ENCODE measurements at places on chromosomes 6 and 20.

DNA sequence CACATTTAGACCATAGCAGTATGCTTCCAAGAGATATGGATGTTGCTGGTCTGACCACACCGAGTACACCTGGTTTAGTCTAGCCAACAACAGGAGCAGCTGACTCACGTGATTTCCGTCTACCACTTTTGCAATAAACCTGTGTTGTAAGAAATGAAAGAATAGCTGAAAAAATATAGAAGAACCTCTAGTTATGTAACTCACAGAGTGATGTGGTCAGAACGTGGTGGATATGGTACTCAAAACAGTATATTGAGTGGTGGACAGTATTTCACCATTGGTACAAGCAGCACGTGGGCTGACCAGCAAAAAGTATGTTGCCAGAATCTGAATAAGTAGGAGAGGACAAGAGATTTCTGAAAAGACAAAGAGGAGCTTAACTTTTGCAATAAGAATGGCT lies 226.9 kb downstream of the TBC1D7 start:
- DNase-seq, result no peak

DNA sequence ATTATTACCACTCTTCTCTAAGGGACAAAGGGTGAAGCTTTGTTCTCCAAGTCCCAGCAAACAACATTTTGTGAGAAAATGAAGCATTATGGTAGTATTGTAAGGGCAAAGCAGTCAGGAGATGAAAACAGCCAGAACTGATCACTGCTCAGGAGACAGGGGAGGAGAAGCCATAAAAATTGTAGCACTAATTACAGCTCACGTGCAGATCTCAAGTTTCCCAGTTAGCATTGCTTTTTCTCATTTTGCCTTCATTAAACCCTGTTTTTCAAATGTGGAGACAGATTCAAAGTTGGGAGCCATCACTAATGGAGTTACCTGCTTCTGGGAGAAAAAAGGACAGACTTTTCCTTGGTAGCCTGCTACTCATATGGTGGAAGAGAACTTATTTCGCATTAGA lies 210.9 kb upstream of the PDE10A start:
- DNase-seq, result no peak

- DNase-seq, result no peak
Measured at GRCh38 chr20:44856442-44856841, 29.1 kb upstream of the YWHAB start.

DNA sequence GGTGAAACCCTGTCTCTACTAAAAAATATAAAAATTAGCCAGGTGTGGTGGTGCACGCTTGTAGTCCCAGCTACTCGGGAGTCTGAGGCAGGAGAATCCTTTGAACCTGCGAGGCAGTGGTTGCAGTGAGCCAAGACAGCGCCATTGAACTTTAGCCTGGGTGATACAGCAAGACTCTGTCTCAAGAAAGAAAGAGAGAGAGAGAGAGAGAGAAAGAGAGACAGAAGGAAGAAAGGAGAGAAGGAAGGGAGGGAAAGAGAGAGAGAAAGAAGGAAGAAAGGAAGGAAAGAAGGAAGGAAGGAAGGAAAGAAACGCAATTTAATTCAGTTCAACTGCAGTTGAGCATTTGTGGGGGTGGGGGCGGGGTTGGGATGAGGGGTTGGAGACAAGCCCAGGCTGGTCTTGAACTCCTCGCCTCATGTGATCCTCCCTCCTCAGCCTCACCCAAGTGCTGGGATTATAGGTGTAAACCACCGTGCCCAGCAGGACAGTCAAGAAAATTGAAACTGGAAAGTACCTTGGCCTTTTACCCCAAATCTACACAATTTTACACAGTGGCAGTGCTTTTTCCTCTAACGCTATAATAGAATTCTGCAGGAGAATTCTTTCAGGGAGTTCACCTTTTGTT lies 30.5 kb downstream of the TRIM27 start:
- DNase-seq, result no peak

GRCh38 chr6:140921366-140922226 lies 1211.1 kb upstream of the GJE1 start:
- DNase-seq, result no peak

DNA sequence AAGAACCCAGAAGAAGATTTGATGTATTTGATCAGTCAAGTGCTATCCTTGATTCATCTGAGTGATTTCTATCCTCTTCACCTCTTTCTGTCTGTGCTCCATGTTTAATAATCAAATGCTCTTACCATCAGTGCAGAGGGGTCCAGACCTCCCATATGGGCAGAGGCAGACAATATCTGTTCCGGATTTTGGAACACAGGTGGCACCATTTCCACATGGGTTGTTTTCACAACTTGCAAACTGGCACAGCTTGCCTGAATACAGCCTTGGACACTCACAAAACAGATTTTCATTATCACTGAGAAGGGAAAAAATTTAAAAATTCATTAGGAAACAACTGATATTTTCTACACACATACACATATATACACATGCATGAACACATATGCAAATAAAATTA lies 228.5 kb downstream of the PHF3 start:
- DNase-seq, result no peak

DNA sequence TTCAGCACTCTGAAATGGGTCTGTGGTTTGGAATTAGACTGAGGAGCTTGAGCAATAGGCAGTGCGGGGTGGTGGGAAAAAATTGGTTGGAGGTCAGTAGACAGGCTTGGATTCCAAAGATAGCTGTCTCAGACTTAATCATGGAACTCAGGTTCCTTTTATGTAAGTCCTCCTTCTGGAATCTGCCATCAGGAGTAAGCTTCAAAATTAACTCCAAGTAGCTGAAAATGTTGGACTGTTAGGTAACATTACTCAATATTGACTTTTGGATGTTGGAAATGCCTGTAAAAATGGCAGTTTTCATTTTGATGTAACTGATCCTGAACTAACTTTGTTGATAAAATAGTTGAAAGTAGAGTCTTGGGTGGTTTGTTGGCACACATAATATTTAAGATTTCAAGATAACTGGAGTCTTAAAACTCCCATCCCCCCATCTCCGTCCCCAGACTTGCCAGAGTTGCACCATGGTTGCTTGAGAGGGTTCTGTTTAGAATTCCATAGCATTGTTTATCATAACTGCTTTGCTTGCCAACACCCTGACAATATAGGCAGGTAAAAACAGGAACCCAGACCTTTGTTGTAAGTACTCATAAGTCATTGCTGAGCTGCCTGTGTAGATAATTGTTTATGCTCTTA lies 83.0 kb downstream of the PHF20 start:
- no peak for DNase-seq

- no peak for DNase-seq
Measured at GRCh38 chr6:144372611-144373594, 87.8 kb downstream of the UTRN start.

- no peak for DNase-seq
Measured at GRCh38 chr6:157912326-157912725, 69.3 kb upstream of the SYNJ2 start.

DNA sequence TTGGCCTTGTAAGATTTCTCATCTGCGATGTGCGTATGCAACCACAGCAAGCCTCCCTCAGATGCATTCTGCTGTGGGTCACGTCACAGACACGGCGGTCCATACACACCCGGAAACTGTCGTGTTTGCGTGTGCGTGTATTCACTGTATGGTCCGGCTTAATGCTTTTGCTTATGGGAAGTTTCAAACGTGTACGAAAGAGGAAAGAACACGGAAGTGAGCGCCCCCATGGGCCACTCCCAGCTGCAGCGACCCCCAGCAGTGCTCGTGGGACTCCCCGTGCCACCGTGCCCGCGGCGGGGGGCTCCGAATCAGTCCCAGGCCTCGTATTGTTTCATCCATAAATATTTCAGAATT lies 10.2 kb downstream of the DLL1 start:
- no peak for DNase-seq

- DNase-seq, result no peak
Measured at GRCh38 chr6:85395746-85396145, 54.1 kb upstream of the NT5E start.

GRCh38 chr6:85673198-85674139 lies 30.8 kb upstream of the SYNCRIP start:
- DNase-seq, result no peak

- DNase-seq, result no peak
Measured at GRCh38 chr20:45836841-45837240, 3.2 kb downstream of the SNX21 start.

DNA sequence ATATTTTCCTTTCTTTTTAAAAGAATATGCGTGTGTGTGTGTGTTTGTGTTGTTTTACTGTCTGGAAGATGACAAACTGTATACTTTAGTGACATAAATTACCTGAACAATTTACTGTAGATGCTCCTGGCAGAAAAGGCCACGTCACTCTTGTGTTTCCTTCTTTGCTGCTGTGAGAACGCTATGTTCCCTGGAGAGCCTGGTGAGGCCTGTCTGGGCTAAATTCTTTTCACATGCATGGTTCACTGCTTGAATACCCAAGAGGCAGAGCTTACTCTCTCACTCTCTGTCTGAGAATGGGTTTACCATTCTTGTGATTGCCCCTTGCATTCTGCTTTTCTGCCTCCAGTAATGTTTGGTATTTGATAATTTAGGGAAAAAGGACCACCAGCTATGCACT lies 64.3 kb downstream of the EDN1 start:
- DNase-seq, result no peak

DNA sequence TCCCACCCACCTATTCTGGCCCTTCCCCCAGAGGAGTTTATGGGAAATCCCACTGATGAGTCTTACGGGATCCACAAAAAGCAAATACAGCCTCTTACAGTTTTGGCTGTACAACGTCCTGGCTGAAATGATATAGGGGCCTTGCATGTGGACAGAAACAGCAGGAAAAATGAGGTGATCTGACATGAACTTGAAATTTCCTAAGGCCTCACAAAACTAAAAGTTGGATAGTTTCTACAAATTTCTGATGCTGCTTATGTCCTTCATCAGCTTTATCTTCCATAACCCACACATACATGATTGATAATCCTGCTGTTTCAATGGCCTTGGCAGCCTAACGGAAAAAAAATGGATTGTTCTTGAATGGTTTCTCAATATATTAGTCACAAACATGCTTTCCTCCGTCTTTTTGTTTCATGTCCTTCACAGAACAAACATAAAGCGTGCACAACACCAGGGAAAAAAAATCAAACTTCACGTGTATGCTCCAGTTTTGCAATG lies 118.8 kb downstream of the BMP5 start:
- DNase-seq, result no peak

DNA sequence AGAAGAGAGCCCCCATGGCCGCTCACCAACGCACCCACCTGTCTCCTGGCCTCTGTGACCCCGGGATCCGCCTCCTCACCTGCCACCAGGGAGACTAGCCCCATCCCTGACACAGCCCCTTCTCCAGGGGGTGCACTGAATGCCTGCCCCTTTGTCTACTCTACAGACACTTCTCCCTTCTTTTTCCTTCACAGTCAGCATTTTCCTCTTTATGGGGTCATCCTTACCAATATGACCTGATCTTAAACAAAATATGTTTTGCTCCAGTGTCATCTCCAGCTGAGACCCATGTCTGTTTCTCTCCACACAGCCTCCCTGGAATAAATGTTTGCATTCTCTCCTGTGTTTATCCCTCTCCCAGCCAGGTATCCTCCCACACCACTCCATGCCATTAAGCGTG lies 14.6 kb upstream of the CCR6 start:
- no peak for DNase-seq

- no peak for DNase-seq
Measured at GRCh38 chr6:148432462-148433195, 90.0 kb downstream of the SASH1 start.

DNA sequence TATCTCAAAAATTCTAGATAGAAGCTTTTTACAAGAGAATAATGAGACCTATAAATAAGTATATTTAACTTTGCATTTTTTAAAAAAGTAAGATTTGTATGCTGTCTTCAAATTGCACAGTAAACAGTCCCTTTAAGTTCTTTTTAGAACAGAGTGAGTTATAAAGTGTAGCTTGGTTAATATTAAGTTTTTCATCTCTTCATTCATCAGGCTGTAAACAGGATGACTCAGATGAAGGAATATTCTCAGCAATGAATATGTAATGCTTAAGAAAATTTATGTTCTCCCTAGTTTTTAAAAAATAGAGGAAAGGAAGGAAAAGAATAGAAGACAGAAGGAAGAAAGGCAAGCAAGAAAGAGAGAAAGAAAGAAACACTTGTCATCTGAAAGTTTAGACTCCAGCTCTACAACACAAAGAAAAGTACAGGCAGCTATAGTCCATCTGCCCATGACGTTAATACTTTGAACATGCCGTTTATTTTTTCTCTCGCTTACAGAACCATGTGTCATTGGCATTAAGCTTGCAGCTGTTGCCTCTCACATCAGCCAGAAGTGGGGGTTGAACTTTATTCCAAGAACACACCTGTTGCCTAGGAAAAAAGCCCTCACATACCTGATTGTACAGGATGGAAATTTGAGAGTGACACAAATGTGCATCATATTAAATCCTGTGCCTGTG lies 36.1 kb downstream of the CAP2 start:
- DNase-seq, result no peak

GRCh38 chr6:149046822-149047246 lies 270.7 kb upstream of the TAB2 start:
- no peak for DNase-seq

DNA sequence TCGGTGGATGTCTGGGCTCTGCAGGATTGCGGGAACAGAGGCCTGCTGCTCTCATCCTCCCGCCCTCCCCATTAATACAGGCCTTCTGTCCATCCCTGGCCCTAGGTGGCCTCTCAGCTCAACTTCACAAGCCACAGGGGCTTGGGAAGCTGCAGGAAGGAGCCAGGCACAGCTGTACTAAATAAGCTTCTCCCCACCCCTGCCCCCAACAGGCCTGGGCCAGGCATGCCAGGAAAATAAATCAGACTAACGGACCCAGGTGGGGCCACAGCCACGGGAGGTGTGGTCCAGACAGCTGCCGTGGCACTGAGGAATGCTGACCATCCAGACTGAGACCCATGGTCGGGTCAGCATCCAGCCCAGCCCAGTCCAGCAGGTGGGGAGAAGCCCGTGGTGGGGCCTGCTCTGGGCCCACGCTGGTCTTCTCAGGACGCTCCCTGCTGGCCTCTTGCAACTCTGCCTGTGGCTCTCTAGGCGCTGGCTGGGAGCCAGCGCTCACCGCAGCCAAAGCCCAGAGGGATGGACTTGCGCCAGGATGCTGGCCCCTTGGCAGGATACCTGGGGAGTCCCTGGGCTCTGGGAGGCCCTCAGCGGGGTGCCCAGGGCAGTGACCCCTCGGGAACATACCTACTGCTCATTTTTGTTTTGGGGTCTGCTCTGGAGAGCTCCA lies 8.6 kb upstream of the YTHDF1 start:
- DNase-seq, result no peak

DNA sequence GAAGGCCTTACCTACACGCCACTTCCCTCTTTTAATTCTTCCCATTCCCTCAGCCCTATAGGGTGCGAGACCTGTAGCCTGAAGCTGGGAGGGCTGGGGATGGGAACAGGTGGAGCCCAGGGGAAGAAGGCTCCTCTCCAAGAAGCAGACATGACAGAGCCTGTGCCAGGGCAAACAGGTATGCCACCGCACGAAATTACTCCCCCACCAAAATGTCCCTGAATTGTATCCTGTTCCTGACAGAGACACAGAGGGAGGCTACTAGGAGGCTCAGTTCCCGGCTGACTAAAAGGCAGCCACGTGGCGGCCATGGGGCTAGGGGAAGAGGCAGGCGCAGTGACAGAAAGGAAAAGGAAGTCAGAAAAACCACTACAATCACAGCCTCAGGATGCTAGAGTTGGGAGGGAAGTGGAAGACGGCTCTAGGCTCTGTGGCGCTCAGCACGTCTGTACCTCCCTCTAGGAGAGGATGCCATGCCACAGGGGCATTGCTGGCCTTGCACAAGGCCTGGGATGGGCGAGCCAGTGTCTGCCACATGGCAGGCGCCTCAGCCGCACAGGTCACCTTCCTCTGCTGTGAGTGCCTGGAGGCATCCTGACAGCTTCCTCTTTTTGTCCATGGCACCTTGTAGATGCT lies 27.7 kb downstream of the TFEB start:
- DNase-seq, result no peak

- no peak for DNase-seq
Measured at GRCh38 chr6:138405816-138406413, 1.9 kb downstream of the HEBP2 start.

- no peak for DNase-seq
Measured at GRCh38 chr6:48691420-48691819, 580.4 kb upstream of the PTCHD4 start.

Measured in stimulated activated CD8-positive, alpha-beta memory T cell treated with anti-CD3 and anti-CD28 coated beads, Interleukin-4, amount 100 ng/mL, for 24 hours (primary cell).